Epithelial cell of prostate (primary cell): ENCODE measurements at places on chromosomes 4 and X.

DNA sequence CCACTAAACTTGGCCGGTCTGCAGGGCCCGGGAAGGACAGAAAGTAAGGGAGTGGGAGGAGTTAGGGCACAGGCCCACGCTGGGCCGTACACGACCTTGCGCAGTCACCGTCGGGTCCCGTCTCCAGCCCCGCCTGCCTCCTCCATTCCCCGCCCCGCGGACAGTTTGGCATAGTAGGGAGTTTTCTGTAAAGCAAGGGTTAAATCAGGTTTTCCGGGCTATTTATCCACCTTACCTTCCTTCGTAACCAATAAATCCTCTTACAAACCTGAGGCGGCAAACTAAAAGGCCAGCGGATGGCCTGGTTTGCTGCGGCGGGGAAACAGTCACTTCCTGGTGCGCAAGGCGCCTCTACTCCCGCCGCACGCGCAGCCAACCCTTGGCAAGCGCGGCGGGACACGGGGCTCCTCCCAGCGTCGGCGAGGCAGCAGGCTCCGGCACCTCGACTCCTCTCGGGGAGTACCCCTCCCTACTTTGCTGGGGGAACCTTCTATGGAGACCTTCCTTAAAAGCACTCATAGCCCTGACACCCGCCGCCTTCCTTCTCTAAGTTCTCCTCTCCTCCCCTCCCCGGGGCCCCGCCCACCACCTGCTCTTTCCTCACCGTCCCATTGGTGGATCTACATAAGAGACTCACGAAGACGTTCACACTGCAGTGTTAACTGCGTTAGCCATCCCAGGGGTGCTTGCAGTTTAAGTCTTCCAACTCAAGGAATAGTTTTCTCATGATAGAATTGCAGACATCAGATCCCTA, at the start of gene TRMT2B:
Gene TRMT2B, minus strand, starts transcription at position 563 of the 754 bp plus-strand sequence. CDS start 9,822 bp downstream, outside the sequence.
- no peak for DNase-seq

- DNase-seq: no peak
Observed at GRCh38 chr4:27085396-27085795, 224.8 kb downstream of the STIM2 start.

GRCh38 chr4:185381288-185382196, 14.2 kb downstream of the LRP2BP start:
- no peak for DNase-seq

DNA sequence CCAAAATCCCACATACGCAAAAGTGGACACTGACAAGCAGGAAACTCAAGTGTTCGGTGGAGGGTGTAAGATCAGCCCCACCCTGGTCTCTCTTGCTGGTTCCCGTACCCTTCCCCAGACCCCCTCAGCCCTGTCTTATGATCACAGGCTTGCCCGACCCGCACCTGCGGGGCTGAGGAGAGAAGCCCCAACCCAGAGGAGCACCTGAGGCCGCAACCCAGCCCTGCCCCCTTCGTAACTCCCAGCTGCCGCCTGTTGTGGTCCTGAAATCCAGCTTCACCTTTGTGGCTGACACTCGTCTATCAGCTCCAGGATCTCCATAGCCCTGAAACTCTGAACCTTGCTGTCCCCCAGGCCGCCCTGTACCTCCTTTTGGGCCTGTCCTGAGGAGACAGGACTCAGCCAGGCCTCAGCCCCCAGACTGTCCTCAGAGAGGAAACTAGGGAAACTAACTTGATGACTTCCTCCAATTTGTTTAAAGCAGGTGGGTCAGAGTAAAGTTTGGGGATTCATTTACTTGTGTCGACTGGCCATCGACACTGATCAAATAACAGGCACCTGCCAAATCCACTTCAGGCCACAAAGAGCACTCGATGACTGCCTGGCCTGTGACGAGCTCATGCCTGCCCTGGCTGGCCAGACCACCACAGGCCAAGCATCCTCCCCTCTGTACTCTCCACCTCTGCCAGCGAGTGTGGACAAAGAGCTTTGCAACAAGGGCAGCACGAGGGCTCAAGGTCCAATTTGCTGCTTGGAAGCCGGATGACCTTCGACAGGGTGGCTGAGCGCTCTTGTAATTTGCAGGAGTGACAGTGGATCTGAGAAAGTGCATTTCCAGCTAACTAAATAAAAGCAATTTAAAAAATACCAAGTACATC, 19.3 kb downstream of the DCTD start:
- no peak for DNase-seq

DNA sequence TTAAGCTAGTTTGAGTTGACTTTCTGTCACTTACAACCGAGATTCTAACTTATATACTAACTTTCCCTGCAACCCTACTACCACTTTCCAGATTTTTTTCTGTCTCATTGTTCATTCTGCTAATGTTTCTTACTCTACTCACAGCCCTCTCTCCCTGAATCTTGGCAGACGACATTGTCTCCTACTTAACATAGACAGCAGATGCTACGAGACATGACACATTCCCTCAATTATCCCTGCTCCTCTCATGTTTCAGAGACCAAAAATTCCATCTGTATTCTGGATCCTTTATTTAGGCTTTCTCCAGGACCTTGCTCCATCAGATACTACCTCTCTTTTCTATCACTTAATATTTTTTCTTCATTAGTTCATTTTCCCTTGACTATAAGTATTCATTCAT, 379.1 kb upstream of the TEX13C start:
- no peak for DNase-seq

DNA sequence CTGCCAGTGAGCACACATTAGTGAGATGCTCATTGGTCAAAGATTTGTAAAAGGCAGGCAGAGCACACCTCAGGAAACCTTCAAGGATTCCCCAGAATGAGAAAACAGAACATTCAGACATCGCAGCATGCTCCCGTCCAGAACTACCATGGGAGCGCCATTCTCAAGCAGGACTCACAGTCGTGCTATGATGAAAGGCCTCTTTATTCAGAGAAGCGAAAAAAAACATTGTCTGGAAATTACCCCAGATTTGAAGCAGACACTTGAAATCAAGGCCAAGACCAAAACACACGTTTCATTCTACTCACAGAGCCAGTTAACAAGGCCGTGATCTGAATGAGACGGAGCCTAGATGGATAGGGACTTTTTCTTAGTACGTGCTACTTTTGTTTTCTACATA, 961.8 kb upstream of the TENM3 start:
- no peak for DNase-seq

DNA sequence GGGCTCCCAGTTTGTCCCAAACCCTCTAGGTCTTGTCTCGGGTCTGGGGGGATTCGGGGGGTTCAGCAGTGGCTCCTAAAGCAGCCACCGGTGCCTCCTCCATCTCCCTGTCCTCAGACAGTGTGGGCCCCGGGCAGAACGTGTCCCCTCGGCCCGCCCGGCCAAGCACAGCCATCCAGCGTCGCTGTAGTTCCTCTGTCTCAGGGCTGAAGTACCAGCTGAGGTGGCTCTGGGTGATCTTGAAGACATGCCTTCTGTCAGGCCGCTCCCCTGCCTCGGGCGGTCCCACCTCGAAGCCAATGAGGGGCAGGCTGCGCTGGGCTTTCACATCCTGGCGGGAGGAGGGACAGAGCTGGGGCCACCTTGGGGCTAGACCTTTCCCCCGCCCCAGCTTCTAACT, 5.9 kb downstream of the TSR2 start:
- no peak for DNase-seq

- DNase-seq: no peak
Observed at GRCh38 chr4:144820011-144820727, 174.2 kb downstream of the HHIP start.

- no peak for DNase-seq
Observed at GRCh38 chr4:166602068-166602467, 632.2 kb downstream of the SPOCK3 start.

DNA sequence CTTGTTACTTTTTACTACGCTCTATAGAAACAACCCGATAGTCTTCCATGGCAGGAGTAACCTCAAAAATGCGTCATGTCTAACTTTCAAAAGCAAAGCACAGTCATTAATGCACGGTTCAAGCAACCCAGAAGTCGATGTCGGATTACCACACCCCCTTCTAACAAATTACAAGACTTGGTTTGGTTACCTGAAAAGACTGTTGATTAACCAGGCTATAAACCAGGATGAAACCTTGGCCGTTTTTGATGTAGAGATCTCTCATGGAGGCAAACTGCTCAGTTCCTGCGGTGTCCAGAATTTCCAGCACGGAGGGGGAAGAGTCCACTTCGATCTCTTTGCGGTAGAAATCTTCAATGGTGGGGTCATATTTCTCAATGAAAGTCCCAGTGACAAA, 2.4 kb downstream of the RAP2C start:
- DNase-seq: no peak

- no peak for DNase-seq
Observed at GRCh38 chrX:9644335-9644734, 121.3 kb downstream of the GPR143 start.

- no peak for DNase-seq
Observed at GRCh38 chr4:35604252-35604651, 640.1 kb downstream of the ARAP2 start.

DNA sequence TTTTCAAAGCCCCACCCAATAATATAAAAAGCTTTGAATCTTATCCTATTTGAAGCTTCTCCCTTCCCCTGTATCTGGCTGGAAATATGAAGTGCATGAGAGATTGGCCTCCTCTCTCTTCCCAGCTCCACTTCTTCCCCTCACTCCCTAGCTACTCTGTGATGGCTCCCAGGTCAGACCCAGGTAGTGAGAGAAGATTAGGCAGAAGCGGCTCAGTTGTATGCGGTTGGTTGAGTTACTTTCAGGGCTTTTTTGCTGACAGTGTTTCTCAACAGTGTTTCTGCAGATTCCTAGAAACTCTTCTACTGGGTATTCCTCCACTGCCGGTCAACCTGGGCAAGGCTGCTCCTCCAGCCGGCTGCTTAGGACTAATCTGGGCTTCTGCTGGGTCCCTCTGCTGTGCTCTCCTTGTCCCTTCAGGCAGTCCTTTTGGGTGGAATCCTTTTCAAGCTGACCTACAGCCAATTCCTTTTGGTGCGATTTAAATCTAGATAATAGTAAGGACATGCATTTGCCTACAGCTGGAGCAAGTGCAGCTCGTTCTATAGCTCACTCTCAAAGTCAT, 87.4 kb upstream of the SLC7A11 start:
- no peak for DNase-seq

GRCh38 chr4:159906517-159906916, 803.6 kb downstream of the RAPGEF2 start:
- no peak for DNase-seq

DNA sequence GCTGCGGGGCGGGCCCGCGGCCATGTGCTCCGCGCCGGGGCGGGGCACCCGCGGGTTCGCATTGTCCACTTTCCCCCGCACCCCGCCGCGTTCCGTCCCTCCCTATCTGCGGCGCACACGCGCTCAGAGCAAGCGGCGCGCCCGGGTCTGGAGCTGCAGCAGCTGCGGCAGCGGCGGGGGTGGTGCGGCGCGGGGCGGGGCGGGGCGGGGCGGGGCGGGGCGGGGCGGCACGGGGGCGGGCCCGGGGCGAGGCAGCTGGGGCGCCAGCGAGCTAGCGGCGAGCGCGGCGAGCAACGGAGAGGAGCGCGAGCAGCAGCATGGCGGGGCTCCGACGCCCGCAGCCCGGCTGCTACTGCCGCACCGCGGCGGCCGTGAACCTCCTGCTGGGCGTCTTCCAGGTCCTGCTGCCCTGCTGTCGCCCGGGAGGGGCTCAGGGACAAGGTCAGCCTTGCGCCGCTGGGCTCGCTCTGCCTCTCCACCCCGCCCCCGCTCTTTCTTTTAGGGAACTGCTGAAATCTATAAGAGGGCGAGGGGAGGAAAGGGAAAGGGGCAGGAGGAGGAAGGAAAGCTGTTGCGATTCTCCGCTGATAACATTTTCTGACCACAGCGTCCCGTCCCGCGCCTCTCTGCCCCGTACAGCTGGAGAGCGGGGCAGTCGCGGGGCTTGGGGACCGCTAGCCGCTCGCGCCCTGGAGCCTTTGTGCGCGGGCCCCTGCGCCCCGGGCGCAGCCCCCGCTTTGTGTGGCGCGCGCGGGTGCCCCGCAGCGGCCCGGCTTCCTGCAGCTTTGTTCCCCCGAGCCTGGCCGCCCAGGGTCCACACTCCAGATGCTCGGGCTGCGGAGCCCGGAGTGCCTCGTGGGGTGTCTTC, at the start of gene TMEM131L:
Gene TMEM131L, plus strand, starts transcription at position 280 of the 868 bp plus-strand sequence. Its CDS starts 38 bp downstream, at position 318.
- DNase-seq: no peak

DNA sequence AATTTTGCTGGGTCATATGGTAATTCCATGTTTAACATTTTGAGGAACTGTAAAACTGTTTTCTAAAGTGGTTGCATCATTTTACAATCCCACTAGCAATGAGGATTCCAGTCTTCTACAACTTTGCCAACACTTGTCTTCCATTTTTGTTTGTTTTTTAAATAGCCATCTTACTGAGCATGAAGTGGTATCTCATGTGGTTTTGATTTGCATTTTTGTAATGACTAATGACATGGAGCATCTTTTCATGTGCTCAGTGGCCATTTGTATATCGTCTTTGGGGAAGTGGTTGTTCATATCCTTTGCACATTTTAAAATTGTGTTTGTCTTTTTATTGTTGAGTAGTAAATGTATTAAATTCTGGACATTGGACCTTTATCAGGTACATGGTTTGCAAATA, 94.7 kb downstream of the TMEM131L start:
- DNase-seq: no peak

GRCh38 chr4:174496631-174497432, 25.5 kb downstream of the HPGD start:
- no peak for DNase-seq

DNA sequence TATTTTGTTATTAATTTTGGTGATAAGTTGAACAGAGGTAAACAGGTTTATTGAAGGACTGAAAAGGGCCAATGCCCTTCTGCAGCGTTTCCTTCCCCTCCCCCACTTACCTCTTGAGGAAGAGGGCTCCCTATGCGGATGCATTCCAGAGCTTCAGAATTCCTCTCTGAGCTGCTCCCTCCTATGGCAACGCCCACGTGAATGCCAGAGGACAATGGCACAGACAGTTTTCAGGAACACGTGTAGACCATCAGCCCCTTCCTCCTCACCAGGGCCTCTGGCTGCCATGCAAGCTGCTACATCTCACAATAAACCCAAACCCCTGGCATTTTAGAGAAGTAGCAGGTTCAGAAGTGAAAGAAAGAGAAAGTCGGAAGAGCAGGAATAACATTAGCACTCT, 127.9 kb downstream of the CHRDL1 start:
- DNase-seq: no peak

DNA sequence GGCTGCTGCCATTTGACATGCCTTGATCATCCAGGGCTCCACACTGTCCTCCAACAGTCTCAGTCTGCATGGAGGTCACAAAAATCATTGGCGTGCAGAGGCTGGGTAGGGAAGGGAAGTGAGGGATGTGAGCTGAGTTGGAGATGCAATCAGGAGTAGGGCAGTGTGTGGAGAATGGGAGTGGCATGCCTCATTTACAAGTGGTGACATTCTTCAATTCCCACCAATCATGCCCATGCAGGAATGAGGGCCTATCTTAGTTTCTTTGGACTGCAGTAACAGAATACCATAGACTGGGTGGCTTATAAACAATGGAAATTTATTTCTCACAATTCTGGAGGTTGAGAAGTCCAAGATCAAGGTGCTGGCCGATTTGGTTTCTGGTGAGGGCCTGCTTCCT, 94.9 kb upstream of the PJA1 start:
- no peak for DNase-seq

GRCh38 chr4:14294611-14295010, 667.1 kb upstream of the BOD1L1 start:
- no peak for DNase-seq

GRCh38 chrX:850471-850916, 219.9 kb downstream of the SHOX start:
- DNase-seq: no peak
